ENCODE measurements at places on chromosomes 1 and 21.
A peak's percentile ranks its signal among the peaks of the same experiment; 100 is the strongest.

- DNase-seq = no peak
These were observed 32.9 kb upstream of the ATP2B4 start for GRCh38 chr1:203593723-203594122.

DNA sequence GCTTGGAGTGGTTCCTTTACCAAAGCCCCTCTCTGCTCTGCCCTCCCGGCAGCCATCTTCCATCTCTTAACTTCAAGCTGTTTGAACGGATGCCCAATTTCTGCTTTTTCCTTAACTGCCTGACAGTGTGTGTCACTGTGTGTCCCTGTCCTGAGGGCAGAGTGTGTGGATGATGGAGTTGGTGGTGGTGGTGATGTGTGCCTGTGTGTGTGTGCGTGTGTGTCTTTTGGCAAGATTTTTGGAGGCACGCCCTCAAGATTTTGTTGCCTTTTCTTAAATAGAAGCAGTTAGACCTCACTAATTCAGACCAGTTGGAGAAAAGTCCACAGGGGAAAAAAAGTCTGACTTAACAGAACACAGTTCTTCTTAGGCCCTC, 30.3 kb downstream of the SERTAD4 start:
- no peak for DNase-seq

- DNase-seq = no peak
These were observed 437.5 kb downstream of the SMYD3 start for GRCh38 chr1:246069581-246069980.

GRCh38 chr21:21200103-21200938, 202.1 kb downstream of the NCAM2 start:
- no peak for DNase-seq

- no peak for DNase-seq
These were observed 100.5 kb downstream of the AK5 start for GRCh38 chr1:77382366-77382765.

DNA sequence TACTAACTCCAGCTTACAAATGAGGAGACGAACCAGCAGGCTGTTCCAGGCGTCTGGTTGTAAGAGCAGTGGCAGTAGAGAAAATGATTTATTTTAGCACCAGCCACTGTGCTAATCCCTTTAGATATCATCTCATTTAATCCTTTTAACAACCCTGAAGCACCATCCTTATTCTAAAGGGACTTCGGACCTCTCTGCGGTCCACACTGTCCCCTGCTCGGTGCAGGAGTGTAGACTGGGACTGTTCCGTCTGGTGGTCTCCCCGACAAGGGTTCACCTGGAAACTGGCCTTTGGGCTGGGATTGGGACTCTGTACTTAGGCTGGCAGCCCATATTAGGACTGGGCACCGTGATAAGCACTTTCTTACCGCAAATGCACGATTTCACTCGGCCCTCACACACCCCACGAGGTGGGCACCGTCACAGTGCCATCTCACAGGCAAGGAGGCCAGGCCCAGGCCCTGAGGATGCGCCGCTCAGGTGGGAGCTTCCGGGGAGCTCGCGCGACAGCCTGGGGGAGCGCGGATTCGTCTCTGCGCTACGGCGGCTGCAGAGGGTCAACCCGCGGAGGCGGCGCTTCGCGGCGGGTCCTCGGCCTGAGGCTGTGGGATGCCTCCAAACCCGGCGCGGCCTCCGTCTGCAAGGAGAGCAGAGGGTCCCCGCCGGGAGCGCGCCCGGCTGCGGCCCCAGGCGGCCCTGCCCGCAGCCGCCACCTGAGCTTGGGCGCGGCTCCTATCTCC, 45.2 kb downstream of the ATP1A1 start:
- peak; percentile 75 for DNase-seq

DNA sequence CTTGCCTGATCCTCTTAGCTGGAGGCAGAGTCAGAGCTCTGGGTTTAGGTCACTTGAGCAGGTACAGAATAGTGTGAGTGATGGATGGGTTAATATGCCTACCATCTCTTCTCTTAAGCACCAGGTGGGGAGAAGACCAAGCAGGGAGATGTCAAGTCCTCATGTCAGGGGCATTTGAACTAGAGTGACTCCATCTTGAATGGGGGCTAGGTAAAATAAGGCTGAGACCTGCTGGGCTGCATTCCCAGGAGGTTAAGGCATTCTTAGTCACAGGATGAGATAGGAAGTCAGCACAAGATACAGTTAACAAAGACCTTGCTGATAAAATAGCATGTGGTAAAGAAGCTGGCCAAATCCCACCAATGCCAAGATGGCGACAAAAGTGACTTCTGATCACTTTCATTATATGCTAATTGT, 77.4 kb upstream of the BTG3 start:
- DNase-seq = no peak

- no peak for DNase-seq
These were observed 87.9 kb downstream of the CLEC20A start for GRCh38 chr1:178408871-178409270.

GRCh38 chr1:203629016-203629506, 2.4 kb downstream of the ATP2B4 start:
- no peak for DNase-seq

Data from neural crest cell (in vitro differentiated cells).